ENCODE measurements at places on chromosomes 6 and 20. TPM values are rescaled to one million over a fixed set of nuclear protein-coding genes. Genes with fewer than 3 reads are reported as not detected.

DNA sequence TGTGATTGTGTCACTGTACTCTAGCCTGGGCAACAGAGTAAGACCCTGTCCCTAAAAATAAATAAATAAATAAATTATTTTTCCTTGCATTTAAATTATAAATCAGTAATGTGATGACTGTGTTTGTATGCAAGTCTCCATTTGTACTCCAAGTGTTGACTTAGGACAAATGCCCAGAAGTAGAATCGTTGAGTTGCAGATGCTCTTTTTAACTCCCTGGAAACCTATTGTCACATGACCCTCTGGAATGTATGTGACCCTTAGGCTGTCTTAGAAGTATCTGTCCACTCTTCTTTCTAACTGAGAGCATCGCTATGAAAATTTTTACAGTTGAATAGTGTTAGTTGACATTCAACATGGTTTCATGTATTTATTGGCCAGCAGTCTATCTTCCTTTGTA is 18.8 kb downstream of the OR2A4 start:
- DNase-seq: no peak

MRAP2 gene
- not detected for total RNA-seq

DNA sequence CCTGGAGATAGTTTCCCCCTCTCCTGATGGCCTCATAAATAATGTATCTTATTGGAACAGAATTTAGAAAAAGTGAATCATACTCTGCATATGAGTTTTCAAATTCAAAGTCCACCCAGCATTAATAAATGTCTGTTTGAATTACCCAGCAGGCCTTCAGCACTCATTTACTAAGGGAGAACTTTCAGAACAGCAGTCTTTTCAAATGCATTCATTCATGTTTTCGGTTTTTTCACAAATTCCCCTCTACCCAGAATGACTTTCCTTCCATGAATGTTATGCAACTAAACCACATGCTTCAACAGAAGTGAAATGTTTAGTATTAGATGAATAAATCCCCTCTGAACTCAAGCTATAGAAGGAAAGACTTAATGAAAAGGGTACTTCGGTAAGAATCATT is 92.4 kb downstream of the RTN4IP1 start:
- no peak for DNase-seq

CDKN1A gene
- total RNA-seq: 66.4 TPM

DNA sequence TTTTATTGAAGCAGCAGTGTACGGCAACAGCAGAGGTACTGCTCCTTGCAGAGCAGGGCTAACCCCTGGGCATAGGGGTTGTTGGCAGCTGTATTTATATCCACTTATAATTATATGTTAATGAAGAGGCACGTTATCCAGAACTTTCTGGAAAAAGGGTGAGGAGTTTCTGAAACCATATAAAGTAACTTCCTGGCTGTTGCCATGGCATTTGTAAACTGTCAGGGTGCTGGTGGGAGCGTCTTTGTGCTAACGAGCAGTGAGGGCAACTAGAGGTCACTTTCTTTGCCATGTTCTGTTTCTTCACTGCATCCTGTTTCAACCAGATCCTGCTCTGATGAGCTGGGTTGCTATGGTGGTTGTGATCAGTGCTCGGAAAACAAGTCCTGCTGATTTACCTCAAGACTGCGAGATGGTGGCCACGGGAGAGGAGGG is 11.1 kb upstream of the ARFGEF2 start:
- no peak for DNase-seq

ADTRP gene
- 3.2 TPM for total RNA-seq

OR2H2 gene
- not detected for total RNA-seq

GRCh38 chr20:2559279-2559626 is 22.9 kb downstream of the TMC2 start:
- DNase-seq: no peak

DNA sequence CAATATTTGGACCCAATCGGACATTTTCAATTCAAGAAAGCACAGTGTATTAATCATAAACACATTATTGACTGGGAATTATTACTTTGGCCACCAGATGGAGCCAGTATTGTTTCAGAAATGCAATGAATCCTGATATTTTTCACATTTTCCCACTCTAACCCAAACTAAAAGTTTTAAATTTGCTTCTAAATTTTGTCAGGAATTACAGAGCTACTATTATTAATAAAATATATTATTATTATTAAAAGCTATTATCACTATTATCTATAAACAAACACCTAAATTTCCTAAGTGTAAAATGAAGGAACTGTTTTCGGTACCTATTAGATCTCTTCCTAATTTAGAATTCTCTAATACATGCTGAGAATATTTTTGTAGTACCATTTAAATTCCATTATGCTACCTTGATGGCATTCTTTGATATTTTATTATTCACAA is 245.3 kb downstream of the OGFRL1 start:
- no peak for DNase-seq

- DNase-seq: no peak
Measured at GRCh38 chr20:58603721-58604120, 47.4 kb upstream of the STX16 start.

ASIP gene
- not detected for total RNA-seq

- no peak for DNase-seq
Measured at GRCh38 chr20:53565254-53565653, 28.4 kb downstream of the ZNF217 start.

GRCh38 chr20:3543901-3544507 is 73.2 kb downstream of the ATRN start:
- no peak for DNase-seq

LY86 gene
- total RNA-seq: 0.53 TPM

HLA-DPA1 gene
- total RNA-seq: 71.7 TPM

- no peak for DNase-seq
Measured at GRCh38 chr20:62535964-62536363, 60.2 kb upstream of the GATA5 start.

DSTN gene
- 66.4 TPM for total RNA-seq

SLC25A27 gene
- total RNA-seq: 0.85 TPM

DNA sequence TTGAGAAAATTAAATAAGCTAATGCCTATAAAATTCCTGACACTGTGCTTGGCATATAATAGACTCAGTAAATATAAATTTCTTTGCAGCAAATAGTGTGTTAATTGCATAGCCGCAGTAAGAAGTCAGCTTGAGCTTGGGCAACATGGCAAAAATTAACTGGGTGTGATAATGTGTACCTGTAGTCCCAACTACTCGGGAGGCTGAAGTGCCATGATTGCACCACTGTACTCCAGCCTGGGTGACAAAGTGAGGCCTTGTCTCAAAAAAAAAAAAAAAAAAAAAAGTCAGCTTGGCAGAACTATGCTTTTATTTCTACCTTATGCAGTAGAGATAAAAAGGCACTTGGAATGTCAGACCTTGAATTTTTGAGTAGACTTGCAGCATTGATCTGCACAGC is 121.8 kb downstream of the AKAP7 start:
- no peak for DNase-seq
